Bone marrow (tissue), 2 donors: ENCODE measurements at places on chromosomes 6 and 20.

GRCh38 chr6:1821513-1822183 lies 211.9 kb downstream of the FOXC1 start:
- DNase-seq: no peak

DNA sequence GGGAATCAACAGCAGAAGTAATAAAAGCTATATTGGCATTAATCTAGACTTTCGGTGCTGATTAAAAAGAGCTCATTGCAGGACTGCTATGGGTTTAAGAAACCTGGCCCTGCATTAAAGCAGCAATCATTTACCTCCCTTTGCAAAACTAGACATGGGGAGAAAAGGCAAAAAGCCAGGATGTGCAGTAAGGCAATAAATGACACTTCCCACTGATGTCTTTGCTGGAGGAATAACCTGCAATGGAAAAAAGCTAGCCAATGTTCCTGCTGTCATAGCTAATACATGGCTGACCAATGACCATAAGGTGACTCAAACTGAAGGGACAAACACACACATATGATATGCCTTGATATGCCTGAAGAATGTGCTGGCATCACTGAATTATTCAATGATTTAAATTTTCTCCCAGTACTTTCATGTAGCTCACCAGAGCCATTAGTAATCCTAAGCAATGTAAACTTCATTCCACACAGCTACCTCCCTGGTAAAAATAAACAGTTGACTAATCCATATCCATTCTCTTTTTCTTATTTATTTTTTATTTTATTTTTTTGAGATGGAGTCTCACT lies 8.7 kb downstream of the DNAAF9 start:
- no peak for DNase-seq

GRCh38 chr6:154057098-154057497 lies 18.1 kb downstream of the OPRM1 start:
- no peak for DNase-seq

DNA sequence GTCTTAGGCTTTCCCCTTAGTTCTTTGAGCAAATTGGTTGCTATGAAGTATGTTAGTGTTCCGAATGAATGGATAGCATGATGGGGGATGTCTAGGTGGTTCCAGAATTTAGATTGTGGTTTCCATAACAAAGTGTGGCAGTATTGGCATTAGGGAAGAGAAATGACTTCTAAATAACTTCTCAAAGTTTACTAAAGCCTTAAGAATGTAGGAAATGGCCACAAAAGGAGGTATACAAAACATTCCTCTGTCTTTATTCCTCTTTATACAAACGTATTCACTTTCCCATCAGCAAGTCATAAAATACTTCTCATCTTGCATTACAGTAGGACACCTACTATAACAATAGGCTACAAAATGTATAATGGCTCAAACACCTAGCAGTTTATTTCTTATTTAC lies 279.6 kb downstream of the ESR1 start:
- DNase-seq: no peak

DNA sequence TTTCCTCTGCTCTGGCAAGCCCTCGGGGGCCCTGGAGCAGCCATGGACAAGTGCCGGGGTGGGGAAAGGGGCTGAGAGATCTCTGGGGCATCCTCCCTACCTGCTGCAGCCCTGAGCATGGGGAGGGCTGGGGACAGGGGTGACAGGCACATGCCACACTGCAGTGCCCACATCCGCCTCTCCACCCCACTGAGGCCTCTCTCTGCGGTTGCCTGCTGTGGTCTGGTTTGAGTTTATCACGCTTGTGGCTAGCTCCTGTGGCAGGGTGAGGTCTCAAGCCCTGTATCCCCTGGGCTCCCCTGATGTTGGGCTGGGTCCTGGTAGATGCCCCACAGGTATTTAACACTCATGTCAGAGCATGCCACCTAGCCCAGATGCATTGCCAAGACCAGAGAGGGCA lies 52.9 kb upstream of the MLN start:
- no peak for DNase-seq

- DNase-seq: no peak
Measured at GRCh38 chr6:165446331-165446730, 136.9 kb upstream of the C6orf118 start.

GRCh38 chr6:152265651-152266050 lies 371.5 kb downstream of the SYNE1 start:
- DNase-seq: no peak

- DNase-seq: no peak
Measured at GRCh38 chr6:105181981-105182515, 2.2 kb upstream of the POPDC3 start.

DNA sequence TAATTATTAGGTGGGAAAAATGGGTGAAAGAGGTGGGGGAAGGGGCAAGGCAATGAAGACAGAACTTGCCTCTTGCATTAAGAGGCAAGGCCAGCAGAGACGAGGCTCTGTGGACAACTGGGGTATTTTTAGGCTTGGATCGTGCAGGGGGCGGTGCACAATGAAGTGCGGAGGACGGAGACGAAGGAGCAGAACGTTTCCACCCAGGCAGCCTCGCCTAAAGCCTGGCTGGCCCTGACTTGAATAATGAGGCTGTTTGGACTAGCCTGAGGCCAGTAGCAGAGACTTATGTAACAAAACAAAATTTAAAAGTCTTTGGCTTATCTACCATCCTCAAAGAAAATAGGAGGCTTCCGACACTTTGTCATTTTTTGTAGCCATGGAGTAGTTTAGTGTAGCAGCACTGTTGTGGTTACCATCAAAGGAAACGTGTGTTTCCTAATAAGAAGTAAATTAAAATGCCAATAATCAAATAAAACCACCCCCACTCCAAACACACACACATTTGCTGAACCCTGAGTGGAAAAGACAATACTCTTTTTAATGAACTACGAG lies 370.0 kb upstream of the CNR1 start:
- DNase-seq: no peak

- no peak for DNase-seq
Measured at GRCh38 chr6:110353457-110354001, 4.6 kb downstream of the METTL24 start.

DNA sequence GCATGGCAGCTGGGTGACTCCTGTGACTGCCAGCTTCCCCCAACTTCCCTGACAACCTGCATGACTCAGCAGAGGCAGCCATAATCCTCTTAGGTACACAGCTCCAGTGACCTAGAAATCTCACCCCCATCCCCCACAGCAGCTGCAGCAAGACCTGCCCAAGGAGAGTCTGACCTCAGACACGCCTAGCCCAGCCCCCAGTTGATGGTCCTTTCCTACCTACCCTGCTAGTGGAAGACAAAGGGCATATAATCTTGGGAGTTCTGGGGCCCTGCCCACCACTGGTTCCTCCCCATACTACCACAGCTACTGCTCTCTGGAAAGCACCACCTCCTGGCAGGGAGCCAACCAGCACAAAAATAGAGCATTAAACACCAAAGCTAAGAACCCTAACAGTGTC lies 90.2 kb downstream of the F13A1 start:
- DNase-seq: no peak

GRCh38 chr6:149896491-149896890 lies 1.4 kb downstream of the RAET1E start:
- peak; percentile 56 for DNase-seq

DNA sequence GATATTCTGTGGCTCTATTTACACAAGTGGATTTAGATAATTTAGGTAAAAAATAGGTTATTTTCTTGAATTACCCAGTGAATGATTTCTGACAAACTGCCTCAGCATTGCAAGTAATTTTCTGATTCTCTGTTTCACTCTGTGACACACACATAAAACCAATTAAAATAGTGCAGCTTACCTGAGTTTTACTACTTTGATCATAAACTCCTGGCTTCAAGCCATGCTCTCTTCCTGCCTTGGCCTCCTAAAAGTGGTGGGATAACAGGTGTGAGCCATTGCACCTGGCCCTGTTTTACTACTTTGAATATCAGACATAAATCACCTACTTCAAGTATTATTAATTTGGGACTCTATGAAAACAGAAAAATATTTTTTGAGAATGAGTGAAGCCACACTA lies 462.9 kb downstream of the ADGRB3 start:
- DNase-seq: no peak

- DNase-seq: no peak
Measured at GRCh38 chr6:56620229-56620868, 22.3 kb downstream of the DST start.

DNA sequence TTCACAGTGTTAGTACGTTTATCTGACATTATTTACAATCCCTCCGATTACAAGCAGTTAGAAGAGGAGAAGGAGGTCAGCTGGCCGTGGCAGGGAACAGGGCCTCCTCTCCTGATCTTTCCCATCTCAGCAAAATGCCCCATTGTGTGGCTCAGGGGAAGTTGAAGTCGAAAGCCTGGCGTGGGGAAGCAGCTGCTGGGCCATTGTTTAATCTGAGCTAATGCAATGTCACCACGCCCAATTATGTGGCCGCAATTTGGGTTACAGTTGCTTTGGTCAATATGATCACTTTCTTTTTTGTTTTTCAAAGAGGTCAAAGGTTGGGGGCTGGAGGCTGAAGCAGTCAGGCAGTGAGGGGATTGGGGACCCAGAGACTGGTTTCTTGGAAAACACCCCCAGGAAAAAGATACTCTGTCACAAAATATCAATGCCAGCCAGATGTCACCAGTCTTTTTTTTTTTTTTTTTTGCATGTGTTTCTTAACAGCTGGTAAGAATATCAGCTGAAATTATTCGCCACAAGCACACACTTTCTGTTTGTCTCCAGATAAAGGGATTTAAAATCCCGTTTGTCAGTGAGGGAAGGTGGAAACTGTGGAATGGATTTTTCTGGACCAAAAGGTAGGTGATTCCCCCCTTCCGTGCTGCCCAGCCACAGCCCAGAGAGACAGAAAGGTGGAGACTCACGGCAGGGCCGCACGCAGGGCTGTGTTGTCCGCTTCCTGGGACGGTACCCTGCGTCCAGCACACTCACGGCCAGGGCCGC lies 24.6 kb downstream of the DLL1 start:
- no peak for DNase-seq

GRCh38 chr20:13800728-13801134 lies 15.9 kb downstream of the NDUFAF5 start:
- DNase-seq: no peak

DNA sequence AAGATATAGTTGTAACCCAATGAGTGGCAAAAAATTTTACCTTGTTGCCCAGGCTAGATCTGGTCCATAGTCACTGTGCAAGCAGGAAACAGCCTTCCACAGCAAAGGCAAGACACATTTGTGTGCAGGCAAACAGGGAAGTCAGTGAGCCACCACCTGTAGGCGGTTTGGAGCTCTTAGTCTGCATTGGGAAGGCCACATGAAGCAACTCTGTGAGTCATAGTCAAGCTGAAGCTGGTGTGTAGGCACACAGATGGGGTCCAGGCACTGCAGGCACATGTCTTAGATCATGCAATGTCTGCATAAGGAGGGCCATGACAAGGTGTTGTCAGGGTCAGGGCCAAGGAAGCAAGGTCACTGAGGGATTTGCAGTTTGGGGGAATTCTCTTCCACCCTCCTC lies 543.2 kb upstream of the EPHA7 start:
- DNase-seq: no peak

DNA sequence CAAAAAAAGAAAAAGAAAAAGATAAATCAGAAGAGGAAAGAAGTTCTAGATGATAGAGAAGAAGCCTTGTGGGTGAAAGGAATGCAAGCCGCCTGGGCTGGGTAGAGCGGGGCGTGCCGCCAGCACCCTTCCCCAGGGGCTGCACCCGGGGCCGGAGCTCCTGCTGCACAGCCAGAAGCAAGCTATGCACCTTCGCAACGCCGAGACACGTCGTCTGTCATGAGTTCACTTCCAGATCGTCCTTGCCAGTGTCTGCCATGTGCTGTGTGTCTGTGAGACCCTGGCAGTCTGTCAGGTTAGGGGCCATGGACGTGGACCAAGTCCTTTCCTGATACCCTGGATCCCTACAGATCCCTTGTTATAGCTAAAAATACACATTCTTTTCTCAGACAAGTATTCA lies 25.5 kb upstream of the ADRM1 start:
- no peak for DNase-seq

DNA sequence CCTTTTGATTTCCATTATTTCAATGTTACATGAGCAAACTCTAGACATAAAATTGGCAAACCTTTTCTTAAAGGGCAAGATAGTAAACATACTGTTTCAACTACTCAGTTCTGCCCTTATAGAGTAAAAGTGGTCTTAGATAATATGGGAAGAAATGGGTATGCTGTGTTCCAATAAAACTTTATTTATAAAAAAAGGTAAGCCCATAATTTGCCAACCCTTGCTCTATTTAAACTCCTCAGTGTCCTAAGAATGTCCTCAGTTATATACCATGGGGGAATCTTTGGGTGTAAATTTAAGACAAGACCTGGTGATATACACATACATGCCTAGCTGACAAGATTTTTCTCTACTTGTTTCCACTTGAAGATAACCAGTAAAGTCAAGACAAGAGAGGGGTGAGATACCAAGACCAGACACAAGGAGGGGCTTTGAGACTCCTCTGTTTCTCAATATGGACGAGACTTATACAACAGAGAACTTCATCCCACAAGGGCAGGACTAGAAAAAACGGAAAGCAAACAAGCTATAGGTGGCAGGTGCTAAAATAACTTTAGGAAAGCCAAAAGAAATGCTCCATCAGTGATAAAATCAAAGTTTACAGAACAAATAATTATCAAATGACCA lies 10.5 kb downstream of the SNX3 start:
- DNase-seq: no peak

- DNase-seq: no peak
Measured at GRCh38 chr6:10451828-10452509, 37.1 kb upstream of the TFAP2A start.

DNA sequence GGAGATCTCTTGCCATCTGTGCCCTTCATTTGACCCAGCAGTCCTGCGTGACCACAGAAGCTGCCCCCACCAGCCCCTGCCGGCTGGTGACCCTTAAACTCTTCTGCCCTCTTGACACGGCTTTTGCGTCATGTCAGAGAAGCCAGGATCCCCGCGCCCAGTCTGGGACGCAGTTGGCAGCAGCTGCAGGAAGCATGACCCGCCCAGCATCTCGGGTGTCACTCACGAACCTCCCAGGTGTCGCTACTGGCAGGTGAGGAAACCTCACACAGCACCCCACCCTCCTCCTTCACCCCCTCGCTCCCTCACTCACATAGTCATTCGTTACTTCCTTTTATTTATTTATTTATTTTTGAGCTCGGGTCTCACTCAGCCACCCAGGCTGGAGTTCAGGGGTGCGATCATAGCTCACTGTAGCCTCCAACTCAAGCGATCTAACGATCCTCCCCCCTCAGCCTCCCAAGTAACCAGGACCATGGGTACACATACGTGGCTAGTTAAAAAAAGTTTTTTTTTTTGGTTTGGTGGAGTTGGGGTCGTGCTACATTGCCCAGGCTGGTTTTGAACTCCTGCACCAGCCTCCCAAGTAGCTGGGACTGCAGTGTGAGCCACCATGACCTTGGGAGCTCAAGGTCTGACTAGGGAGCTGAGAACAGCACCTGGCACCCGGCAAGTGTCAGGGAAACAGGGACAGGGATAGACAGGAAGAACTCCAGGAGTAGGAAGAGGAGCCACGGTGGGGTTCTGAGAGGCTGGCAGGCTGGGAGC lies 14.1 kb upstream of the SPDEF start:
- DNase-seq: no peak

- no peak for DNase-seq
Measured at GRCh38 chr6:53353624-53354023, 4.9 kb upstream of the ELOVL5 start.

GRCh38 chr20:10309326-10309725 lies 90.7 kb downstream of the SNAP25 start:
- no peak for DNase-seq

GRCh38 chr6:137848672-137849071 lies 18.4 kb upstream of the TNFAIP3 start:
- DNase-seq: no peak
